ENCODE measurements at places on chromosomes 13 and 19.

- DNase-seq, result peak; percentile 33
Observed at GRCh38 chr19:40139533-40140287, 49.0 kb upstream of the ZNF780A start.

DNA sequence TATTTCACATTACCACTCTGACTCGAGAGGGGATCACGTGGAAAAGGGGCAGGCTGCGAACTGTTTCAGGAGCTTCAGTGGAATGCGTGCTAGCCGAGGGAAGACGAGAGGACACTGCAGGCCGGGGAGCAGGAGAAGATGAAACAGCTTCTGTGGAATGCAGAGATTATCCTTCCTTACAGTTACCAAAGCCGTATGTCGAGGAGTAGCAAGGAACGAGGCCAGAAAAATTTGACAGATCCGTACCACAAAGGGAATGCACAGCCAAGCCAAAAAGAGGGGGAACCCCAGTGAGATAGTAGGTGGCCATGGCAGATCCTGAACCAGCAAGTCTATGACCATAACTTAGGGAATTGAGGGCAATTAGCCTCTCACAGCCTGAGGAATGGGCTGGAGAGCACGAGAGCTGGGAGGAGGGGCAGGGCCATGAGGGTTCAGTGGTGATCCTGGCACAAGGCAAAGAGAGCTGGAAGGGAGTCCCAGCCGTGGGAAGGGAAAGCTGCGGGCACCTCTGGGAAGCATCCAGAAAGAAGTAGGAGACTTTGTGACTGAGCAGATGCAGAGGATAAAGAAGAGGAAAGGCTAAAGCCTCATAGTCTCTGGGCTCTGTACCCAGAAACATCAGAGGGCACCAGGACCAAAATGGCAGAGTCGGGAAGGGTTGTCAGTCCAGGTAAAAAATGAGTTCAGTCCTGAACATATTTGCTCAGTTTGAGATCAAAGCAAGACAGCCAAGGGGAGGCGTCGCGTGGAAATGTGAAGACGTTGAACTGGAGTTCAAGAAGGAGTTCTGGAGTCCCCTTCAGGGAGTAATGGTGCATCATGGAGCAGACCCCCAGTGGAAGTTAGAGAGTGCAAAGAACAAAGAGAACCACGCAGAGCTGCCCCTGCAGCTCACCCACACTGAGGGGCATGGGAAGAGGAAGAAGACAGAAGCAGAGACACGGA lies 5.1 kb downstream of the COL4A1 start:
- DNase-seq, result no peak

GRCh38 chr13:111956261-111957151 lies 110.4 kb upstream of the SOX1 start:
- no peak for DNase-seq

DNA sequence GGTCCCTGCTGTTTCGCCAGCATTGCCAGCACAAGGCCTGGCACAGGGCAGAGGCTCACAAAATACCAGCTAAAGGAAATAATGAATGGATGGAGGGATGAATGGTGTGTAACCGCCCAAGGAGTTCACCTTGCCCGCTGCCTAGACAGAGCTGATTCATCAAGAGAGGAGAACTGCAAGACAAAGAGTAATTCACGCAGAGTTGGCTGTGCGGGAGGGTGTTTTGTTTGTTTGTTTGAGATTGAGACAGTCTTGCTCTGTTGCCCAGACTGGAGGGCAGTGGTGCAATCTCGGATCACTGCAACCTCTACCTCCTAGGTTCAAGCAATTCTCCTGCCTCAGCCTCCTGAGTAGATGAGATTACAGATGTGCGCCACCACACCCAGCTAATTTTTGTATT lies 3.0 kb downstream of the OPA3 start:
- no peak for DNase-seq

DNA sequence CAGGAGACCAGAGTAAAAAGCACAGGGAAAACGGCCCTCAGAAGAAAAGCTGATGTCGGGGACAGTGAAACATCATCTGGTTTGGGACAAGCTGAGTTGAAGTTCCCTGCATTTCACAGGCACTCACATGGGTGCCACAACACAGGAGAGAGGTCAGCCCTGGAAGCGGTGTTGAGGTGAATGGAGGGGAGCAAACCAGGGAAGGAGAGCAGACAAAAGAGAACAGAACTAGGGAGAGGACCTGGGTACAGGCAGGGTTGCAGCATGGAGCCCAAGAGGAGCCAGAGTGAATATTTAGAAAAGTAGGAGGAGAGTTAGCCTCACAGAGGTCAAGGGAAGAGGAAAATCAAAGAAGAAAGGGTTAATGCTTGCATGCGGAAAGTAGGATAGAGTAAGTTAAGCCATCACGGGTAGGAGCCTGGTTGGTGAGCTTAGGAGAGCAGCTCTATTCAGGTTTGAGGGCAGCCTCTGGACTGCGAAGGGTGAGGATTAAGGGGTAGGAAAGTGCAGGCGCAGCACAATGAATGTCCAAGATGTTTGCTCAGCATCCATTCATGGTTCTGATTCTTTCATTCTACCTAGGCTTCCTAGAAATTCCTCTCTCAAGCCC lies 15.5 kb downstream of the FAM216B start:
- no peak for DNase-seq

GRCh38 chr19:12092065-12092867 lies 27.7 kb downstream of the ZNF844 start:
- DNase-seq, result peak; percentile 58

DNA sequence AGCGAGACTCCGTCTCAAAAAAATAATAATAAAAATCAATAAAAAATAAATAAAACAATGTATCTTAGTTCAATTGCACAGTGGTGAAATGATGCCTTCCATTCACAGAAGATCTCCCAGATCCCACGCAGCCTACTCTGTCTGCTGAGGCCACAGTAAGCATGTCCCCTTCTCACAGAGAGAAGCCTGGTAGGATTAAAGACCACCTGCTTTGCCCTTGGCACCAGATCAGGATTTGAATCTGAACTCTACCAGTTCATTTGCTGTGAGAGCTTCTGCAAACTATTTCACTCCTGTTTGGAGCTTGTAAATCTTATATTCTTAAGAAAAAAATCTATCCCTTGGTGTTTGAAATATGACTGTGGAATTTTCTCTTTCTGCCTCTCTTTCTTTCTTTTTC lies 2.2 kb upstream of the SLC7A1 start:
- DNase-seq, result no peak

GRCh38 chr13:67341406-67341805 lies 111.3 kb upstream of the PCDH9 start:
- no peak for DNase-seq

DNA sequence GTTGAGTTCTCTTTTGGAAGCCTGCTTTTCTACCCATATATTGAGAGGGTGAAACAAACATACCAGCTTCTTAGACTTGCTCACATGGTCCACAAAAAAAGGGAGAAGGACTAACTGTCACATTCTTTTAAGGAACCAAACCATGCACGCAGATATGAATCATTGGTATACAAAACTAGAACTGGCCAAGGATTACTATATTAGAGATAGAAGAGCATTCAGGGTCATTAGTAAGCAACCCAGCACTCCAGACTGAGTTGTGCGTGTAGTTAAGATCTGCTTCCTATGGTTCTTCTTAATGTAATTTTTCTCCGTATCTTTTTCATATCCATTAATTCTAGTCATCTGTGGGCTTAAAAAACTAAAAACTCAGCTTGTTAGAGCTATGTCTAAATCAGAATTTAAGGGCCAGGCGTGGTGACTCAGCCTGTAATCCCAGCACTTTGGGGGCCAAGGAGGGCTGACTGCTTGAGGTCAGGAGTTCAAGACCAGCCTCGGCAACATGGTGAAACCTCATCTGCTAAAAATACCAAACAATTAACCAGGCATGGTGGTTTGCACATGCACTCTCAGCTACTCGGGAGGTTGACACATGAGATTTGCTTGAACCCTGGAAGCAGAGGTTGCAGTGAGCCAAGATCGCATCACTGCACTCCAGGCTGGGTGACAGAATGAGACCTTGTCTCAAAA lies 19.6 kb downstream of the ALG5 start:
- DNase-seq, result no peak

DNA sequence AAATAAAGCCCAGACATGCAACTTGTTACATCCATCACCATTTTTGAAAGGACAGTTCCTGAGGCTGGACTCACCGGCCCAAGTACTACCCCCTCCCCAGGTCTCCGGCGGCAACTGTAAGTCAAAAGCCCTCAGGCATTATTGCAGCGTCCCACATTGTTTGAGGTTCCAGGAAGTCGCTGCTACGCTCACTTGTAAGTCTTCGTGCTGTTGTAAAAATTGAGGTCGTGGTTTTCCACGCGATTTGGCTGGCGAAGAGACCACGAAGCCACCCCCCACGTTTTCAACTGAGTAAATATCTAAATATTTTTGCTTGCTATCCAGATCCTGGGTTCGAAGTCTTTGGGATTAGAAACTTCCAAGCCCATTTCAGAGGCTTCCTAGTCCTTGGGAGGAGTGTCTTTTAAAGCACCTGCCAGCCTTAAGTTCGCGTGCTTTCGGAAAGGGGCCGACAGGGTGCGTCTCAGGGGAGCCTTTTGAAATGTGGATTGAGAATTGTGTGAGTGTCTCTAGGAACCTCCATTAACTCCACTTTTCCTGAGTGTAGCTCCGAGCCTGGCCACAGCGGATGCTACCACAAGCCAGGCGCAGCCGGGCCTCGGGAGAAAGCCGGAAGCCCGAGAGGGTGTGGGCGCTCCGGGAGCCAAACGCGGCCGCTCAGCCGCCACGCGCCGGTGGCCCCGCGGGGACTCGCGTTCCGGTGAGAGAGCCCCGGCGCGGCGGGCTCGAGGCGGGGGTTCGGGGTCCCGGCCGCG lies 434 bp upstream of the FNDC3A start:
- peak; percentile 27 for DNase-seq

DNA sequence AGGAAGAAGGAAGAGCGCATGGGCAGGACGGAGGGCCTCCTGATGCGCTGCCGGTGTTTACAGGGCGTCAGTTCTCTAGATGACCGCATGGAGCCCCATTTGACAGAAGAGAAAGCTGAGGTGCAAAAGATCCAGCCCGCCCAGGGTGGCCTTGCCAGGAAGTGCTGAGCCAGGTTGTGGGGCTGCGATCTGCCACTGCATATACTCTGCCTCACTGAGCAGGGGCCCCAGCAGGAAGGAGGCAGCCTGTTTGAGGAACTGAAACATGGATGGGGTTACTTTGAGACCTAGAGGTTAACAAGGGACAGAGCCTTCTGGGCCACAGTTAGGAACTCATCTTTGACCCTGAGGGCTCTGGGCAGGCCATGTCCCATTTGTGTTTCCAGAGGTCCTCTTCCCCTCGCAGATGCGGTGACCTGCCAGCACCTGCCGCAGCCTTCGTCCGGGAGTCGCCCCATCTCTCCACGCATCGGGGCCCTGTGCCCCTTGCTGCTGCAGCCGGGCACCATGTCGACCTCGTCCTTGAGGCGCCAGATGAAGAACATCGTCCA lies 3.2 kb downstream of the EPN1 start:
- DNase-seq, result peak; percentile 16

- DNase-seq, result no peak
Observed at GRCh38 chr19:16340092-16340491, 15.5 kb downstream of the KLF2 start.

GRCh38 chr13:33135097-33135496 lies 118.9 kb downstream of the KL start:
- no peak for DNase-seq

- peak; percentile 45 for DNase-seq
Observed at GRCh38 chr19:47697863-47698609, 15.2 kb upstream of the EHD2 start.

DNA sequence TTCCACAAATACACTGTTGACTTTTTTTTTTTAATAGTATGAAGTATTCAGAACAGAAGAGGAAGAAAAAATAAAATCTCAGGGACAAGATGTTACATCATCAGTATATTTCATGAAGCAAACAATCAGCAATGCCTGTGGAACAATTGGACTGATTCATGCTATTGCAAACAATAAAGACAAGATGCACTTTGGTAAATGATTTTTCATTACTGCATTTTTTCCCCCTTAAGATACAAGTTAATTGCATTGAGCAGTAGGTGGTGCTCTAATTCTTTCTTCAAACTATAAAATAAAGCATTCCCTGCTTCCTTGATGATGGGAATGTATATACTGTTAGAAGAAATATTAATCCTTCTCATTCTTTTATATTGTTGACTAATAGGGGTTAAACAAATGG lies 17.1 kb downstream of the UCHL3 start:
- no peak for DNase-seq

GRCh38 chr19:13823256-13823655 lies 28.0 kb downstream of the ZSWIM4 start:
- DNase-seq, result no peak

DNA sequence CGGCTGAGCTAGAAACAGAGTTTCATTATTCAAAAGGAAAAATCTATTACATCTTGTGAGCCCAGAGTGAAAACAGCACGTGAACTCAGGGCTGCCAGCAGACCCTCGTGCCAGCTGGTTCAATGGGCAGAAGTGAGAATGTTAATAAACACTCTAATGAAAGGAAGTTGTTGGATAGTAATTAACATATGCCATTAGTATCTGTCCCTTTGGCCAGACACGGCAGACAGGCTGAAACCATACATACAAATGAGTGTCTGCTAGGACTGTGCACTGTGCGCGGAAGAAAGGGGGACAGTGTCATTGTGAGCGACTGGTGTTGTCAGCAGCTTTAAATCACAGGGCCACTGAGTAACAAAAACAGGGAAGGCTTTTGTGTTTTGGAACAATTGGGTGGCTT lies 121.9 kb upstream of the TSC22D1 start:
- DNase-seq, result no peak

DNA sequence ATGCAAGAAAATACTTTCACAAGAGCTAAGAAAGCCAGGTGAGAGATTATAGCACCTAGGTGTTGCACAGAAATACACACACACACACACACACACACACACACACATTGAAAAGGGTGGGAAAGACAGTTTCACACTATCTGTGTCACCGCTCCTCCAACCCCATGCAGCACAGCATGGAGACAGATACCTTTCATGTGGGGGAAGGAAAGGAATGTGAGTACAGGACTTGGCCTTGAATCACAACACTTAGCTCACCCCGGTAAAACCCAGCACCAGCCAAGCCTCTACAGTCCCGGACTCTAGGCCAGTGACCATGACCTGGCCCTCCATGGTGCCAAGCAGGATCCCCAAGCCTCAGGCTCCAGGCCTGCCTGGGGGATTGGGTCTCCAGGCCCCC lies 462.0 kb upstream of the SPRY2 start:
- no peak for DNase-seq

DNA sequence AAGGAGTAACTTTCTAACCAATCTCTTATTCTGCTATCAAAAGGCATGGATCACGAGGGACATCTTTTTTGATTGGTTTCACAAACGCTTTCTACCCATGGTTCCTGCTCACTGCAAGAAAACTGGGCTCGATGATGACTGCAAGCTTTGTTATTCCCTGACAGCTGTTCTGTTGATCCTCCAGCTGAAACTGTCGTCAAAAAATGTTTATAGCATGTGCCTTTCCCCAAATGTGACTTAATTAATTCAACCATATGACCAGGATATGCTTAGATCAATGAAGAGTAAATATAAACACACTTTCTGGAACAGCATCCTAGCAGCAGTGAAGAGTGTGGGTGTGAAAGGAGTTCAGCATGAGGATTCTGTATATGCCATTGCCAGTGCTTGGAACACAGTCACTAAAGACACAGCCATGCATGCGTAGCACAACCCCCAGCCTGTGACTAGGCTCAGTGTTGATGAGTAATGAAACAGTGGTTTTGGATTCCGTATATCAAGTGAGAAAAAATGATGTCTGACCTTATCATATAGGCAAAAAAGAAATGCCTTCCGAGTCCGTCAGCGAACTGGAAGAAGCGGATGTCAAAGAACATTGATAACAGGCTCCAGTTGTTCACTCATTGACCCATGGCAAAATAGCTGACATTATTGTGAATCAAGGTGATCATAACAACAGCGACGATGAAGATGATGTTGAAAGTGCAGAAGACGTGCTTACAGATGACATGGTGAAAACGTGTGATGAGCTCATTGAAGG lies 347.4 kb downstream of the FGF9 start:
- no peak for DNase-seq

- no peak for DNase-seq
Observed at GRCh38 chr13:104683789-104684188, 1617.6 kb upstream of the SLC10A2 start.
